ENCODE measurements at places on chromosomes 13 and 19. TPM values are rescaled to one million over a fixed set of nuclear protein-coding genes. Genes with fewer than 3 reads are reported as not detected.

SMG9 gene
- 3.8 TPM for total RNA-seq

DNA sequence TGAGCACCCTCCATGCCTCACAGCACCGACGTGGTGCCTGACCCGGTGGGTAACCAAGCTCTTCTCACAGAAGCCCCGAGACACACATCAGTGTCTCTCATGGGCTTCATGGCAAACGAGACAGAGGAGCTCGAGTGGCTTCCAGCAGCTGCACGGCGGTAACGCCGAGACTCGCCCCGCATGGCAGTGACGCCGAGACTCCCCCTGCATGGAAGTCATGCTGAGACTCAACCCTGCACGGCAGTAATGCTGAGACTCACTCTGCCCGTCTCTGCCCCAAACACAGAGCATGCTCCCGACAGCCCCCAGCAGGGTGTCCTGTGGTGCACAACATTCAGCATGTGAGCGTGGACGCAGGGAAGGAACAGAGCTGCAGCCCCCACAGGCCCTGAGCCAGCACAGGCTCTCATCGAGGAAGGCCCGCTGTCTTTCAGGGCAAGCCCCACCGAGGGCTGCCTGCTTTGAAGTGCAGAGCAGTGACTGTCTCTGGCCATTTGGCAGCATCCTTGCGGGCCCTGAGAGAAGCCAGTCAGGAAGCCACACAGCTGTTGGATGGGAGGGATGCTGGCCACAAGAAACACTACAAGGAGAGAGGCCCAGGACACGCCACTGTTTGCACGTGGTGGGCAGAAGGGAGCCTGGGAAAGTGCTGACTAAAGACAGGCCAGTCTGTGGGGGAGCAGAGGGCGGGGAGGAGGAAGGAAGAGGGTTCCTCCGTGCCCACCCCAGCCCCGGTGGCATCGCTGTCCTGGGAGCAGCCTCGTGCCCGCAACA lies 9.5 kb downstream of the GAS6 start:
- DNase-seq, result no peak

SOX1 gene
- not detected for total RNA-seq

DHDH gene
- total RNA-seq, result 1.7 TPM

HTR2A gene
- not detected for total RNA-seq

- DNase-seq, result peak; percentile 19
Observed at GRCh38 chr13:27375686-27376326, 48.6 kb upstream of the GTF3A start.

GRCh38 chr13:77919921-77920294 lies 1.3 kb upstream of the EDNRB start:
- no peak for DNase-seq

DNA sequence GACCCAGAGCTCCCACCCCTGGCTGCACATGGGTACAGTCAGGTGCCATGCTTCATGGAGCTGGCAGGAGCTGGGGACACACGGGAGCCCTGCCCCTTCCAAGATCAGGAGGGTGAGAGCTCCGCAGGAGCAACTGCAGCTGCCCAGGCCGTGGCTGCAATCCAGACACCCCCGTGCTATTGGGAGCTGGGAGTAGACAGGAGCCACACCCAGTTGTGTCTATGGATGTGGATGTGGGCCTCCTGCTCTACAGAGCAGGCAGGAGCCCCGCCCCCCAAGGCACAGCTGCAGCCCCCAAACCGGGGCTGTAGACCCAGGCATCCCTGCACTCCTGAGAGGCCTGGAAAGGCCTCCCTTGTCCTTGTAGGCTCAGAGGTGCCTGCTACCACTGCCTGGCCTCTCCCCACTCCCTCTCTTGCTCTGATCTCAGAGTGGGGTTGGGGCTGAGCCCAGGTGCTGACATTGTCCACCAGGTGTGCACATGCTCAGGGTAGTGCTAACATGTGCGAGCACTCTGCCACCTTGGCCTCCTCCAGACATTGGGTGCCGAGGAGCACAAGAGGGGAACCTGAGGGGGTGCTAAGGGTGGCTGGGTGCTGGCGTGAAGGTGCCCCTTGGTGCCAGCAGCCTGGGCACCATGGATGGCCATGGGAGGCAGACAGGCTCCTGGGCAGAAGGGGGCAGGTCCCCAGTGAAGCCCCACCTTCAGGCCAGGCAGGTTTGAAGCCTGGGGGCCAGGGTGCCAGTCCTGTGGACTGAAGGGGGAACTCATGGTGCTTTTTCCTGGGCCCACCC lies 8.0 kb upstream of the BAX start:
- no peak for DNase-seq

GRCh38 chr19:29563486-29564101 lies 37.8 kb downstream of the VSTM2B start:
- no peak for DNase-seq

DNA sequence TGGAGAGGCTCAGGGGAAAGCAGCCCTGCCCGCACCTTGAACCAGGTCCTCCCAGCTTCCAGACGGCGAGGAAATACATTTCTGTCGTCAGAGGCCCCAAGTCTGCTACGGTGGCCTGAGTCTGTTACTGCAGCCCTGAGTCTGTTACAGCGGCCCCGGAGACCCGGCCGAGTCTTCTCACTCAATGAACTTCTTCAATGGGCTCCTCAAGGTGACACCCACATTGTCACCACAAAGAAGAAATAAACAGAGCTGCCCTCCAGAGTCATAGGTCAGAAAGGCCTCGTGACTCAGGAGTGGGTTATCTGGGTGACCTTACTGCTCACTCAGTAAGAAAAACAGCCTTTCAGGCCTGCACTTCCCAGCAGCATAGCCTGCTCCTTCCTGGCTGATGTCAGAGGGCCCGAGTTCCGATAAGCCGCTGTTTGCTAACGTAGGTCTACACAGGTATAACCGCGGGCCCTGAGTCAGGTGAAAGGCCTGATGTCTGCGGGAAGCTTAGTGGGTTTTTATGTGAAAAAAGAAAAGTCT lies 66.9 kb upstream of the TM9SF2 start:
- no peak for DNase-seq

- no peak for DNase-seq
Observed at GRCh38 chr19:17751912-17752273, 616 bp downstream of the FCHO1 start.

- DNase-seq, result no peak
Observed at GRCh38 chr13:111476197-111476596, 155.8 kb downstream of the TEX29 start.

SIAH3 gene
- total RNA-seq, result under 0.01 TPM

ERCC2 gene
- 22.0 TPM for total RNA-seq

WDR18 gene
- total RNA-seq, result 31.1 TPM
